ENCODE measurements at places on chromosomes 5 and 9.
A peak's percentile ranks its signal among the peaks of the same experiment; 100 is the strongest.

DNA sequence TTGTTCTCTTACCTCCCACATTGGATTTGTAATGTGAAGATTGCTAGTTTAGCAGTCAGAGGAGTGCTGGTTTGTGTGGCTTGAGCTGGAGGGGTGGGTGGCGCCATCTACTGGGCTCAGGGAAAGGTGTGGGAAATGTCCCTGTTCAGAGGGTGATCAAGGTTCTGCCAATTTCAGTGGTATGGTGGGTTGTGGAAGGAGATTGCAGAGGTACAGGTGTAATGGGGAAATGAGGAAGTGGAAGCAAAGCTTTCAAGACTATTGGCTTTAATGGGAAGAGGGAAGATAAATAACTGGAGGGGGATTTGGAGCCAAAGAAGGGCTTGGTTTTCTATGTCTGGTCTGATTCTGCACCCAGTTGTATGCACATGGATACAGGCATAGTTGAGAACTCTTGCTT is 76.4 kb downstream of the OSMR start:
- DNase-seq, result peak; percentile 67

- DNase-seq, result no peak
These were observed 51.7 kb downstream of the MED27 start for GRCh38 chr9:132027752-132028663.

- DNase-seq, result no peak
These were observed 24.7 kb upstream of the TJP2 start for GRCh38 chr9:69149321-69149807.

DNA sequence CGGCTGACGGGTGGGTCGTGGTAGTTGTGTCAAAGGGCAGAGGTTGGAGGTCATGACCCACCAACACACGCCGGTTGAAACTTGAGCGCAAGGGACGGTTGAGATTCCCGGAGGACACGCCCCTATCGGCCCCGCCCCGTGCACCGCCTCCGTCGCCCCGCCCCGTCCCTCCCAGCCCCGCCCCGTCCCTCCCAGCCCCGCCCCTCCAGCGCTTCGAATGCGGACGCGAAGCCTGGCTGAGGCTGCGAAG is 226 bp upstream of the RANBP17 start:
- no peak for DNase-seq

DNA sequence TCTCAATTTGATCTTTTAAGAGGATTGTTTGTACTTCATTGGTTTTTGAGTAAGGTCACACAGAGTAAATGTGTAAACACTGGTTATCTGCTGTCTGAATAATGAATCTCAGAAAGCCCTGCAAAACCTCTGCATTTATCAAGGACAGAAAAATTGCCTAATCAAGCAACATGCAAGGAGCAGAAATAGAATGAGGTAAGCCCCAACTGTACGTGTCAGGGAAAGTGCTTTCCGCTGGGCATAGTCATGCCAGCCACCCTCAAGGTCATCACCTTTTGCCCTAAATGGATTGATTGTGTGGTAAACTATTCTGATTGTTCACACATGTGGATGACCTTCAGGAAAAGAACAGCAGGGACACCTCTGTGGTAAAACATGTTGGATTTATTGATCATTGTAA is 376.9 kb upstream of the KCNN2 start:
- DNase-seq, result no peak

DNA sequence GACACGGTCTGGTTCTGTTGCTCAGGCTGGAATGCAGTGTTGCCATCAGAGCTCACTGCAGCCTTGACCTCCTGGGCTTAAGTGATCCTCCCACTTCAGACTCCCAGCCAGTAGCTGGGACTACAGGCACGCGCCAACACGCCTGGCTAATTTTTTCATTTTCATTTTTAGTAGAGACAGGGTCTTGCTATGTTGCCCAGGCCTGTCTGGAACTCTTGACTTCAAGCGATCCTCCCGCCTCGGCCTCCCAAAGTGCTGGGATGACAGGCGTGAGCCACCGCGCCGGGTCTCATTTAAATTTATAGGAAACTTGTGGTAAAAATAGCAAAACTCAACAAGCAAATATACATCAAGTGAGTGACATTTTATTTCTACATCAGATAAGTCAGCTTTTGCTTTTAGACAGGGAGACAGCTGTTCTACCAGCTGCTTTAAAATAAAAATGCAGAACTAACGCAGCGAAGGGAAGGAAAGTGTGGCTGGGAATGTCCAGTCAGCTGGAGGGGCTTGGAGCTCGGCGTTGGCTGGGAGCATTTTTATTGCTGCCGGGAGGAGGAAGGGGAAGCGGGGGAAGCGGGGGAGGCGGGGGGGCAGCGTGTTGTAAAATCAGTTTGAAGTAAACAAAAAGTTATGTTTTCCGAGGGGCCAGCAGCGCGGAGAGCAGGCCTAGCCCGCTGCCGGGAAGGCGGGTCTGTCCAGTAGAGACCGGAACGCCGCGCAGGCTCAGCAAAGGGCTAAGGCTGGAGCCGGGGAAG is 707 bp upstream of the ZFYVE16 start:
- DNase-seq, result peak; percentile 15

- DNase-seq, result no peak
These were observed 92.9 kb downstream of the NDFIP1 start for GRCh38 chr5:142201471-142201887.

DNA sequence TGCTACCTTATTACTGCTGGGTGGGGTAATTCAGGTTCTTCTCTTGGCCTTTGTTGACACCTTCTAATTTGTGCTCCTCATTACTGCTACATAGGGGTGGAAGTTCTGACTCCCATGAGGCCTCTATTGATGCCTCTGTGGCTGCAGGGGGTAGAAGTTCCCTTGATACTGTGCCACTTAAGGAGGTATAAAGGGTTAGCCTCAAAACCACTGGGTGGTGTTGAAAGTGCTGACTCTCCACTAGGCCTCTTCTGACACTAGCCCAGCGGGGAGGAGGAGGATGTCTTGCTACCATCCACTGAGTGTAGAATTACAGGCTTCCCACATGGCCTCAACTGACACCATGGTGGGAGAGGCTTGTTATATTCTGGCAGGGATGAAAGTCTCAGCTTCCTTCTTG is 36.7 kb upstream of the CCDC112 start:
- no peak for DNase-seq

DNA sequence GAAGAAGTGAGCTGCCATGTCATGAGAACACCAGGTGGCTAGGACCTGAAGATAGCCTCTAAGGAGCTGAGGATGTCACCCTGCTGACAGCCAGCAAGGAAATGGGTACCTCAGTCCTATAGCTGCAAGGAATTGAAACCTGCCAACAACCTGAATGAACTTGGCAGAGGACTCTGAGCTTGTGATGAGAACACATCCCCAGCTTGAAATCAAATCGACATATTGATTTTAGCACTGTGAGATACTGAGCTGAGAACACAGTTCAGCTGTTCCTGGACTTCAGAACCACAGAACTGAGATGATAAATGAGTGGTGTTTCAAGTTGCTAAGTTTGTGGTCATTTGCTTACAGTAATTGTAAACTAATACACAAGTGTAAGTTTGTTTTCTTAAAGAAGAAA is 5.5 kb upstream of the RASEF start:
- DNase-seq, result no peak

- DNase-seq, result no peak
These were observed 14.1 kb downstream of the CAPSL start for GRCh38 chr5:35924122-35924949.

DNA sequence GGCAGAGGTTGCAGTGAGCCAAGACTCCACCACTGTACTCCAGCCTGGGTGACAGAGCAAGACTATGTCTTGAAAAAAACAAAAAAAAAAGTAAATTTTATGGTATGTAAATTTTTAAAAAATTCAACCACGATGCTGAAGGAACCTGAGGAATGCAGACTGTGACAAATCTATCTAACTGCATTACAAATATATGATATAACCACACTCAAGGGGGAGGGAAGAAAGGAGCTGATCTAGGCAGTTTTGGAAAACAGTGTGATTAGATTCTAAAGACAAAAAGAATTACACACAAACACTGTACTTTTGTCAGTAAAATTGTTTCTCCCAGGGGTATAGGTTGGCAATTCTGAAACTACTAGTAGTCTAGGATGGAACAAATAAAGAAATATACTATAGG is 17.0 kb downstream of the LARS1 start:
- no peak for DNase-seq

- DNase-seq, result no peak
These were observed 1.9 kb downstream of the CD274 start for GRCh38 chr9:5452286-5452609.

DNA sequence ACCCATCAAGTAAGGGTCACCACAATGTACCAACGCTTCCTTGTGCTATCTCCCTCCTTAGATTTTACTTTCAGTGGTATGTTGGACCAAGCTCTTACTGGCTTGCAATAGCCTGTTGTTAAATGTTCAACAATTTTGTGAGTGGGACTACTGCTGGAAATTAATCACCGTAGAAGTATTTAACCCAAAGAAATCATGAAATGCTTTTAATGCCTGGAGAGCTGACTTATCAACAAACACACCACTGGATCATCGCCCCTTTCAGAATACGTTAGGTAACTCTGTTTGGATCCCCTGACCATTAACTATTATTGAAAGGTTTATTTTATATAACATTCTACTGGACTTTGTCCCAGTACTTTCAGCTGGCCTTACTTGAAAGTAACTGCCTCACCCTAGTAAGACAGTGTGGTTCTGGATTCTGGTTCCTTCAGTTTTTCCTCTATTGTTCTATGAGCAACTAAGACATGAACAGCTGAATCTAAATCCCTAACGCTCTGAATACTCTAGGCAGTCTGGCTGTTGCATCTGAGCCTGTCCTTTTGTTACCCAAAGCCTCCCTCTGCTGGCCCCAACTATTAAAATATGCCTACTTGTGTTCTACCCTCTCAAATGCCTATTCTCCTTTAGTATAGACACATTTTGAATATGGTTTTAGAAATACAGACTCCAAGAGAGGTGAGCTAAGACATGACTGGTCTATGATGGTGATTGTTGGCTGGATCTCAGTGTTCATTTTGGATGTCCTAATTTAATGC is 1203.4 kb upstream of the DMAC1 start:
- no peak for DNase-seq

DNA sequence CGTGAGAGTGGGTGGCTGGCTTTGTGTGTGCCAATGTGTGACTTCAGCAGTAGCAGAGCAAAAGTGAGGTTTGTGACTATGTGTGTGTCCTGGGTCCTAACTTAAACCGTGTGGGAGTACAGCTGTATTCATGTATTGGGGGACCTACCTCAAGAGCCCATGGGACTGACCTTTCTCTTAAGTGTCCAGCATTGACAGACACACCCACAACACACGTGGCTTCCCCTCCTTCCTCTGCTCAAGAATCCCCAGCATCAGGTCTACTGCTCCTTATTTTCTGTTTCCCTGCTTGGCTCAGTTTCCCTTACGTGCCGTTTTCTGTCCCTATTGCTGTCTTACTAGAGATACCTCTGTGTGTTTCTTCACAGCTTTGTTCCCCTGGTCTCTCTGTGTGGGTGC is 616 bp downstream of the IL11RA start:
- DNase-seq, result no peak

DNA sequence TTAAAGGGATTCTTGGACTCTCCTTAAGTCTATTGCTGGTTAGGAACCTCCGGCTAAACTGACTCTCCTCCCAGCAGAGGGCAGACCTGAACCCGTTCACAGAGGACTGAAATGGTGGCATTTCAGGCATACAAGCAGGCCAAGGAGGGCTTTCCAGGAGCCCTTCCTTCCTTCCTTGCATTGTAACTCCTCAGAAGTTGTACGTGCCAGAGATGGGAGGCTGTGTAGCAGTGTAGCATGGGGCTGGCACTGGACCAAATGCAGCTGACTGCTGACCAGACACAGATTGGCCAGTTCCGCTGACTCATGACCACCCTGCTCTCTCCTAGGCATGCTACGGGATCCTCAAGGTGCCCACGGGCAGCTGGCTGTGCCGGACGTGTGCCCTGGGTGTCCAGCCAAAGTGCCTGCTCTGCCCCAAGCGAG is 36.4 kb downstream of the JADE2 start:
- DNase-seq, result no peak

DNA sequence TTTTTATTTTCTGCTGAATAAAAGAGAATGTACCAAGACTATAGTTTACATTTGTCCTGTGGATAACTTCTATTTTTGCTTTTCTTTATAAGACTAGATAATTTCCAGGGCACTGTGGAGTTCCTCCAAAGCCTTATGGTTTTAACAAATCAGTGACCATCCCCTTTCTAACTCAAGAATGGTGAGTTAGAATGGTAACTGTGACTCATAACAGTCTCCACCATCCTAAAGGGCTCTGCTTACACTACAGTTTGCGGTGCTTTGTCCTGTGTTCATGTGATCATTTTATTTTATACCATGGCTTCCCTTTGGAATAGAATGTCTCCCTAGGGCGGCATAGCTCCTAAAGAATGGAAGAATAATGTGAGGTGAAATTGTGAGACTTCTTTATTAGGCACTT is 30.2 kb downstream of the WDR36 start:
- DNase-seq, result no peak

DNA sequence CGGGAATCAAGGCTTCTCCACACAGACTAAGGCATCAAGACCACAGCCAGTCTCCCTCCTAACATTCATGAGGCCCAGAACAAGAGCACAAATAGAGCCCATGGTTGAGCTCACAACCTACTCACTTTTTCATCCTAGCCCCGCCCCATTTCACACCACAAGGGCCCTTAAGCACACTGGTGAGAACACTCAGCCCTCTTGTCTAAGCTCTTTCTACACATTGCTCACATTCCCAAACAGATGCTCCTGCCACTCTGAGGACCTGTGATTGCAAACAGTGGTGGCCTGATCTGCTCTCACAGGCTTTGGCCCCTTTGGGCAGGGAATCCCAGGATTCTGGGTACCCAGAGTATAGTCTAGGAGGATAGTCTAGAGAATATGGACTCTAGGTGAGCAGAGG is 54.0 kb downstream of the FEM1C start:
- no peak for DNase-seq

DNA sequence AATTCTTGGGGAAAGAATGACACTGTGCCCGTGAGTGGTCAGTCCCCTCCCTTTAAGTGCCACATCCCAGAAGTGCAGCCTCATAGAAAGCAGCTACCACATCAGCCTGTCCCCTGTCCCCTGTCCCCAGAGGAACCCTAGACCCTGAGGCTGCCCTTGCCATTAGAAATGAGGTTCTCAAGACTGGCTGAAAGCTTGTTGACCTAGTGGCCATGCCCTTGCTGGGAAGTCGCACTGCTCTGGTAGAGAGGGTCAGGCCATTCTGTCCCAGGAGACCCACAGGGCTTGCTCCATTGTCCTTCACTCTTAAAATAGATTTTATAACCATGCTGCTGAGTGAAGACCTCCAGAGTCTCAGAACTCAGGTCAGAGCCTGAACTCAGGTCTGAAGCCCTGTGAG is 184.5 kb downstream of the RGS3 start:
- DNase-seq, result no peak

DNA sequence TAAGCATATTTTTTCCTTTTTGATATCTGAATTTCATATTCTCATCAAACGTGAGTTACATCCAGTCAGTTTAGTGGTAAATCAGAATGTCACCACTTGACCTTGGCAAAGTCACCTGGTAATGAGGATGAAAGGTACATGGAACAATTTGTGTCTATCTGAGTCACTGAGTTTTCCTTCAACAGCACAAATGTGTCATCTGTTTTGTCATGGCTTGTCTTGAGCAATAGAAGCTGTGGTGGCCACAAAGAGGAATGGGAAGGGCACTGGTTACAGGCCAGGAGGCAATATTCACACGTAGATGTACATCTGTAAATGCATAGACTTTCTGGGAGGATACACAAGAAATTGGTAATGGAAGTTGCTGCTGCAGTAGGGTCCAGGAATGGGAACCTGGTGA is 8.4 kb upstream of the ZNF474 start:
- no peak for DNase-seq

- no peak for DNase-seq
These were observed 271.6 kb downstream of the RAB3C start for GRCh38 chr5:58854441-58854840.

All from GM10248 (cell line).